Heart left ventricle (tissue), 16 donors: ENCODE measurements at places on chromosomes 5 and 9. TPM values are rescaled to one million over a fixed set of nuclear protein-coding genes. Genes with fewer than 3 reads are reported as not detected.

DNA sequence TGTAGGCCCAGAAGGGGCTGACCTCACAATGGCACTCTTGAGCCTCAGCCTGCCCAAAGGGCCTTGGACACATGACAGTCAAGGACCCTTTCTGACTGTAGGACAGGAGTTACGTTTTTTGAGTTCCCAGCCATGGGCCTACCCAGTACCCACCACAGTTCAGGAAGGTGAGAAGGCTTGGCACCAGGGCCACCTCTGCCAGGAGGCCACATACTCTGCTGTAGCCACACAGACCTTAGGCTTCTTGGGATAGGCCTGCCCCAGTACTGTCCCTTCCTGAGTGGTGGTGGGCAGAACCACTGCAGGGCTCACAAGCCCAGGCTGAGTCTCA is 12.8 kb downstream of the PDLIM4 start:
- no peak overlapping the region for H3K4me3 ChIP-seq
- H3K4me1 ChIP-seq, result peaks cover 3% of the 10 kb centered on the region
- no peaks in the 10 kb centered on the region for H3K36me3 ChIP-seq
- H3K27ac ChIP-seq, result no peak overlapping the region
- DNase-seq, result no peak

- no peaks in the 10 kb centered on the region for H3K4me1 ChIP-seq
- H3K4me3 ChIP-seq, result no peak overlapping the region
- no peaks in the 10 kb centered on the region for H3K36me3 ChIP-seq
- DNase-seq, result no peak
Measured at GRCh38 chr5:176921714-176922113, 22.6 kb upstream of the HK3 start.

DNA sequence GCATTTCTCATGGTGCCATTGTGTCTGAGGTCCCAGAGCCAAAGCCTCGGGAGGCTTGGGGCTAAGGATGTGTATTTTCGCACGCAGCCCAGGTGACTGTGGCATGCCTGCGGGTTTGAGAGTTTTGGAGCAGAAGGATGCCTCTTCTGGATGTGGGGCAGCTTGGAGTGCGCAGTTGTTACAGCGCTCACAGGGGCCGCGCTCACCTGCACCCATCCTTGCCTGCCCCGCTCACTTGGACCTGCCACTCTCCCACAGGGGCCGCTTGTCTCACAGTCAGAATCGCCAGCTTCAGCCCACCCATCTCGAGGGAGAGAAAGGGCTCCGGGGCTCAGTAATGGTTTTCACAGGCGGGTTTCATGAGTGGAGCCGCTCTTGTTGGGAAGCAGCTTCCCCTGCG is 132.9 kb downstream of the MVB12B start:
- H3K27ac ChIP-seq, result no peak overlapping the region
- no peak for DNase-seq
- H3K4me1 ChIP-seq, result peaks cover 12% of the 10 kb centered on the region
- no peak overlapping the region for H3K4me3 ChIP-seq
- H3K27me3 ChIP-seq, result no peaks in the 10 kb centered on the region

GRCh38 chr5:1799110-1799601 is 481 bp downstream of the MRPL36 start:
- peak overlapping the region; percentile 100 for H3K4me3 ChIP-seq
- no peaks in the 10 kb centered on the region for H3K27me3 ChIP-seq
- peak overlapping the region; percentile 84 for H3K27ac ChIP-seq
- peaks cover 21% of the 10 kb centered on the region for H3K4me1 ChIP-seq
- no peak for DNase-seq

GRCh38 chr5:89849830-89850512 is 559.6 kb downstream of the CETN3 start:
- no peak overlapping the region for H3K4me3 ChIP-seq
- no peaks in the 10 kb centered on the region for H3K36me3 ChIP-seq
- H3K27me3 ChIP-seq, result no peaks in the 10 kb centered on the region
- no peak overlapping the region for H3K27ac ChIP-seq

PCDHB5 gene
- total RNA-seq, result 4.4 TPM

RHOBTB3 gene
- 86.7 TPM for total RNA-seq

FOXD4 gene
- not detected for total RNA-seq

GRCh38 chr5:156893517-156893916 is 43.4 kb downstream of the PPP1R2B start:
- H3K27ac ChIP-seq, result no peak overlapping the region
- H3K27me3 ChIP-seq, result no peaks in the 10 kb centered on the region
- no peaks in the 10 kb centered on the region for H3K36me3 ChIP-seq
- no peaks in the 10 kb centered on the region for H3K4me1 ChIP-seq
- H3K4me3 ChIP-seq, result no peak overlapping the region

GRCh38 chr5:102153003-102153759 is 142.9 kb downstream of the SLCO4C1 start:
- H3K4me3 ChIP-seq, result no peak overlapping the region
- H3K4me1 ChIP-seq, result no peaks in the 10 kb centered on the region
- no peaks in the 10 kb centered on the region for H3K27me3 ChIP-seq
- no peaks in the 10 kb centered on the region for H3K36me3 ChIP-seq

GRCh38 chr9:71820403-71820921 is 52.1 kb upstream of the CEMIP2 start:
- H3K4me3 ChIP-seq, result no peak overlapping the region
- no peak overlapping the region for H3K27ac ChIP-seq
- H3K27me3 ChIP-seq, result no peaks in the 10 kb centered on the region
- no peak for DNase-seq
- no peaks in the 10 kb centered on the region for H3K36me3 ChIP-seq

DNA sequence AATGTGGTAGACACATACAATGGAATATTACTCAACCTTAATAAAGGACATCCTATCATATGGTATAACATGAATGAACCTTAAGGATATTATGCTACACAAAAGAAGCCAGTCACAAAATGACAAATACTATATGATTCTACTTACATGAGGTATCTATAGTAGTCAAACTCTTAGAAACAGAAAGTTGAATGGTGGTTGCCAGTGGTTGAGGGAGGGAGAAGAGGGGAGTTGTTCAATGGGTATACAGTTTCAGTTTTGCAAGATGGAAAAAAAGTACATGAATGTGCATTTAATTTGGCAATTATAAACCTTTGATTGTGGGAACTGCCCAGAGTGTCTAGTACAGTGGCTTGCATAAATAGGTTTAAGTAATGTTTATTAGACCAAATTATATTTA is 473.3 kb upstream of the ZNF608 start:
- H3K27ac ChIP-seq, result no peak overlapping the region
- no peak for DNase-seq
- no peaks in the 10 kb centered on the region for H3K36me3 ChIP-seq

- H3K27me3 ChIP-seq, result no peaks in the 10 kb centered on the region
- no peak overlapping the region for H3K27ac ChIP-seq
- no peaks in the 10 kb centered on the region for H3K4me1 ChIP-seq
- no peaks in the 10 kb centered on the region for H3K36me3 ChIP-seq
Measured at GRCh38 chr9:74771262-74771585, 116.5 kb downstream of the TRPM6 start.

DNA sequence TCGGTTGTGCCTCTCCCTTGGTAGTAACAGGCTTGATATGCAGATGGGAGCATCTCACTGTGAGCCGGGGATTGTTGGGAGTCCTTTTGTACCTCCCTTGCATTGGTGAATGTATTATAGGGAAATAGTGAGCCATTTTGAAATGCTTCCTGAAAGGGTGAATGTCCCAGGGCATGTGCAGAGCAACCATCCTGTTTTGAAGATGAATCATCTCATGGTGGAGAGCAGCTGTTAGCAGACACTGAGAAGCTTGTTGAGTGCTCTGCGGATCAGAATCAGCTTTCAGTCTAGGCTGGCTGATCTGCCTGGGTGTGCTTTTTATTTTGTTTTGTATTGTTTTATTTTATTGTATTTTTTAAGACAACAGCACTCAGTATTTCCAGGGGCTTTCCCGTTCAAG is 29.7 kb downstream of the SLC36A1 start:
- H3K4me1 ChIP-seq, result no peaks in the 10 kb centered on the region
- no peak overlapping the region for H3K27ac ChIP-seq
- H3K27me3 ChIP-seq, result no peaks in the 10 kb centered on the region
- no peak for DNase-seq
- no peaks in the 10 kb centered on the region for H3K36me3 ChIP-seq
- no peak overlapping the region for H3K4me3 ChIP-seq

- H3K4me1 ChIP-seq, result peaks cover 20% of the 10 kb centered on the region
- no peak overlapping the region for H3K4me3 ChIP-seq
- no peaks in the 10 kb centered on the region for H3K27me3 ChIP-seq
- no peak overlapping the region for H3K27ac ChIP-seq
Measured at GRCh38 chr9:34503406-34503805, 19.4 kb downstream of the ENHO start.

DNA sequence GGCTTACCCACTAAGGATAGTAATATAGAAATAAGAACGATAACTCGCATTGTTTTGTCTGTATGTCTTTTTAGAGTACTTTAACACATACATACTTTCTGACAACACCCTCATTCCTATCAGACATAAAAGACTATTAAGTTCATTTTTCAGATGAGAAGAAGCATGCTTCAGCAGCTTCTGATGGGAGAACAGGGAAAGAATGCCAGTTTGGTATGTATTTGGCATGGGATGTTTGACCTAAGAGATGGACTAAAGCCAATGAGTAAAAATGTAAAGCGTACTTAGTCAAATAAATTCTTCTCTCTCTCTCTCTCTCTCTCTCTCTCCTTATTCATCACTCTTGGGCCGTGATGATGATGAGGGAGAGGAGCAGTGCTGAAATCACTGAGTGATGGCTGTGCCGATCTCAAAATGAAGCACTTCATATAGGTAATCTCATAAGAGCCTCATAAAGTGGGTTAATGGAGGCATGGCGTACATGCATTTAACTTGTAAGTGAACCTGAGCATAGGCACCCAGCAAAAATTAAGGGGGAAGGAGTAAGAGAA is 71.5 kb downstream of the SLIT3 start:
- H3K36me3 ChIP-seq, result no peaks in the 10 kb centered on the region
- no peaks in the 10 kb centered on the region for H3K4me1 ChIP-seq
- no peak overlapping the region for H3K27ac ChIP-seq
- DNase-seq, result no peak
- no peak overlapping the region for H3K4me3 ChIP-seq
- H3K27me3 ChIP-seq, result no peaks in the 10 kb centered on the region
